Body of pancreas (tissue), 4 donors: ENCODE measurements at places on chromosomes 7 and 10. TPM values are rescaled to one million over a fixed set of nuclear protein-coding genes. Genes with fewer than 3 reads are reported as not detected.

The GBX1 gene
- total RNA-seq, result not detected

The TRIL gene
- total RNA-seq, result 1.3 TPM

The C10orf62 gene
- not detected for total RNA-seq

The IFRD1 gene
- total RNA-seq, result 119 TPM

DNA sequence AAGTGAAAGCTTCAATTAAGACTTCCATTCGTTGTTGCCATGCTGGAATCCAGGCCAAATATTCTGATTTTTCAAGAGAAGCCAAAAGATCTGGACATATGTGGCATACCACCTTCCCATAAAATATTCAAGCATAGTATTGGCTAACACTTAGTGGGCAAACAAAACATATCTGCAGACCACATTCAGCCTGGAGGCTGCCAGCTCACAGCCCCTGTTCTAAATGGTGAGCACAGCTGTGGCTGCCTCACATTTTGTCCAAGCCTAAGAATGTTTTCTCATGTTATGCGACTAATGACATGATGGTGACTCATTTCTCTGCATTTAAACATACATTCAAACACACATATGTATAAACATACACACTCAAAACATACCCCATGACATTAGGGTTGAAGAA lies 10.6 kb upstream of the CALU start:
- no peaks in the 10 kb centered on the region for H3K4me1 ChIP-seq
- H3K27me3 ChIP-seq, result no peaks in the 10 kb centered on the region
- H3K4me3 ChIP-seq, result no peak overlapping the region
- no peaks in the 10 kb centered on the region for H3K36me3 ChIP-seq
- H3K27ac ChIP-seq, result no peak overlapping the region

GRCh38 chr10:71090330-71090729 lies 122.0 kb upstream of the UNC5B start:
- no peak overlapping the region for H3K27ac ChIP-seq
- no peak overlapping the region for H3K4me3 ChIP-seq
- no peaks in the 10 kb centered on the region for H3K36me3 ChIP-seq
- no peaks in the 10 kb centered on the region for H3K27me3 ChIP-seq
- DNase-seq, result no peak

The TMEM213 gene
- total RNA-seq, result not detected

- H3K4me3 ChIP-seq, result no peak overlapping the region
- H3K27me3 ChIP-seq, result no peaks in the 10 kb centered on the region
- DNase-seq, result no peak
- no peak overlapping the region for H3K27ac ChIP-seq
- H3K36me3 ChIP-seq, result no peaks in the 10 kb centered on the region
Observed at GRCh38 chr7:132869166-132869861, 212.6 kb downstream of the CHCHD3 start.

The CYP3A7 gene
- 1.3 TPM for total RNA-seq

- DNase-seq, result peak; percentile 71
- no peaks in the 10 kb centered on the region for H3K36me3 ChIP-seq
- no peaks in the 10 kb centered on the region for H3K27me3 ChIP-seq
Observed at GRCh38 chr10:97849687-97850402, at the start of gene GOLGA7B. Gene GOLGA7B (plus strand): TSS chr10:97849843. CDS start chr10:97850304, 461 bp downstream.

The ABCF2 gene
- 11.9 TPM for total RNA-seq

The TFEC gene
- total RNA-seq, result 2.3 TPM

DNA sequence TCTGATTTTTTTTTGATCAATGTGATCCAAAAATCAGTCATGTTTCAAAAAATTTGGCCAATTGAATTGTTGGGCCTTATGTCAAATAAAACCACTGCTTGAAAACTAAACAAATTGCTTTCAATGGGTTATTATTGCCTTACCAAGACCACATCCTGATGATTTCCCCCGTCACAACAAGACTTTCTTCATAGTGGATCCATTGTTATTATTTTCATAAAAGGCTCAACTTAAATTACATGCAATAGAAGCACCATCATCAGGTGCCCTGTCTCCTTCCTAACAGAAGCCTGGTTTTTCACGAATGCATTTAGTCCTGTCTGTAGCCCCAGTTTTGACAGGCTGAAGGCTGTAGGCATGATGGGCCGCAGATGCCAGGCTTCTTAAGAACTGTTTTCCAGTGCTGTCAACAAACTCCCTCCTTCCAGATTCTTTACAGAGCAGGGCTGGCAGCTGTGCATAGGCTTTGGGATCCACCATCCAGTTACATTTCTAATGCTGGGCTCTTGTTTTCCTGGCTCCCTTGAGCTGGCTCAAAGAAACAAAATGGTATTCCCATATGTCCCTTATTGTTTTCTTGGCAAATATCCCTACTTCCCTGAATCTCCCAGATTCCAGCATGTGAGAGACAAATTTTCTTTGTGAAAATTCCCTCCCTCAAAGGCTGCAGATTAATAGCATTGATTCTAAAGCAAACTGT lies 302.0 kb downstream of the TWIST1 start:
- no peaks in the 10 kb centered on the region for H3K36me3 ChIP-seq
- H3K27me3 ChIP-seq, result no peaks in the 10 kb centered on the region
- no peak for DNase-seq

The NUPR2 gene
- total RNA-seq, result not detected

- H3K27ac ChIP-seq, result no peak overlapping the region
- no peaks in the 10 kb centered on the region for H3K36me3 ChIP-seq
- peaks cover 22% of the 10 kb centered on the region for H3K4me1 ChIP-seq
- no peak overlapping the region for H3K4me3 ChIP-seq
- no peak for DNase-seq
Observed at GRCh38 chr10:78450807-78451485, 417.3 kb downstream of the RPS24 start.

The GPR15LG gene
- not detected for total RNA-seq

DNA sequence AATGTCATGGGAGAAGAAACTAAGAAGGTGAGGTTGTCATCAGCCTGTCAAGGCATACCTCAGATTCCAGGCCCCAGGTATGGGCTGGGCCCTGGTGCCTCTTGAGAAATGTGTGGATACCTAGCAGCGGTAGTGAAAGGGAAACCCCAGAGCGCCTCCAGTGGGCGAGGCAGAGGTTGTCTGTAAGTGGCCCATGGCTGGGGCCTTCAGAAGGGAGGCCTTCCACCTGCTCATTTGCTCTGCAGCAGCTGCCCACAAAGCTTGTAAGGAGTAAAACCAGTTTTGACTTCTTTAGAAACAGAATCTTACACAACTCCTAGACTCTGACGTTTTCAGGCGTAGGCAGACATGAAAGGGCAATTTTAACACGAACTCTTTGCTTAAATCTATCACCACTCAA lies 509.9 kb downstream of the PARD3 start:
- H3K27me3 ChIP-seq, result no peaks in the 10 kb centered on the region
- H3K36me3 ChIP-seq, result no peaks in the 10 kb centered on the region
- H3K4me3 ChIP-seq, result no peak overlapping the region
- no peak overlapping the region for H3K27ac ChIP-seq
- no peaks in the 10 kb centered on the region for H3K4me1 ChIP-seq

- no peak overlapping the region for H3K27ac ChIP-seq
- no peak overlapping the region for H3K4me3 ChIP-seq
- DNase-seq, result no peak
- no peaks in the 10 kb centered on the region for H3K27me3 ChIP-seq
- H3K4me1 ChIP-seq, result no peaks in the 10 kb centered on the region
- H3K36me3 ChIP-seq, result no peaks in the 10 kb centered on the region
Observed at GRCh38 chr10:48983648-48984351, 44.2 kb upstream of the LRRC18 start.

The TRIM50 gene
- 22.3 TPM for total RNA-seq

GRCh38 chr10:118911363-118911762 lies 118.2 kb upstream of the NANOS1 start:
- no peaks in the 10 kb centered on the region for H3K27me3 ChIP-seq
- peaks cover 7% of the 10 kb centered on the region for H3K4me1 ChIP-seq
- H3K36me3 ChIP-seq, result no peaks in the 10 kb centered on the region
- DNase-seq, result no peak
- no peak overlapping the region for H3K27ac ChIP-seq

The PRSS37 gene
- not detected for total RNA-seq

DNA sequence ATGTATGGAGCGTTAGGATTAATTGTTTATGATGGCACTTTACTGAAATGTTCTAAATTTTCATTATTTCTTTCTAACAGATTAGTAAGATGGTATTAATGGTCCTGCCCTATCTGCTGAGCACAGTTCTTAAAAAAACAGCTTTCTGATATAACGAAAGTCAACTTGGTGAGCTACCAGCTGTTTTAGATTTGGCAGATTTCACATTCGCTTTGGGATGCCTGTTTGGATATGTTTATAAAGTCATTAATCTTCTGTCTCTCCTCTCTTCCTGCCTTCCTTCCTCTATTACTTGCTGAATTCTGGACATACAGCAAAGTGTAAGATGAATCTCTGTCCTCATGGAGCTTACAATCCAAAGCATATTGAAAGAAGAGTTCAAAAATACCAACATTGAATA lies 396.8 kb upstream of the LRGUK start:
- H3K27ac ChIP-seq, result no peak overlapping the region
- H3K4me3 ChIP-seq, result no peak overlapping the region

DNA sequence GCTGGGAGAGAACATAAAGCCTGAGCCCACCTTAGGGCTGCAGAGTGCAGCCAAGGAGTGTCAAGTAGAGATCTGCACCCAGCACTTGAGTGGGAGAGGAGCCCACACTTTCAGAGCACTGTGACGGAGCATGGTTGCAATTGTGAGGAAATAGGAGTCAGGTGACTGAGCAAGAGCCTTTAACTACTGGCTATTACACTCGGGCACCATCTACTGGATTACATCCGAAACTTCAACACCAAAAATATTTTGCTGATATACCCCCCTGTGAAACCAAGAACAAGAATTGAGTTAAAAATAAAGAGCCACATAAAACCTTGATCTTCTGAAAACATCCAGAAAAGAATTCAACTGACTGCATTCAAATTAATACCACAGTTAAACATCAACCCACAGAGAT lies 657.9 kb downstream of the NXPH1 start:
- H3K4me1 ChIP-seq, result no peaks in the 10 kb centered on the region
- H3K36me3 ChIP-seq, result no peaks in the 10 kb centered on the region
- no peak overlapping the region for H3K4me3 ChIP-seq
- no peak for DNase-seq

The SUN3 gene
- not detected for total RNA-seq

The MPP7 gene
- 5.9 TPM for total RNA-seq

GRCh38 chr7:108415821-108416536 lies 40.3 kb downstream of the NRCAM start:
- peaks cover 16% of the 10 kb centered on the region for H3K4me1 ChIP-seq
- H3K36me3 ChIP-seq, result no peaks in the 10 kb centered on the region
- no peaks in the 10 kb centered on the region for H3K27me3 ChIP-seq
- no peak overlapping the region for H3K4me3 ChIP-seq

The CDK6 gene
- 32.6 TPM for total RNA-seq

The BBS9 gene
- 23.6 TPM for total RNA-seq

GRCh38 chr10:96505150-96506136 lies 8.3 kb downstream of the TLL2 start:
- no peak overlapping the region for H3K4me3 ChIP-seq
- H3K36me3 ChIP-seq, result no peaks in the 10 kb centered on the region
- DNase-seq, result no peak
- no peaks in the 10 kb centered on the region for H3K27me3 ChIP-seq
- H3K4me1 ChIP-seq, result no peaks in the 10 kb centered on the region
- H3K27ac ChIP-seq, result no peak overlapping the region

DNA sequence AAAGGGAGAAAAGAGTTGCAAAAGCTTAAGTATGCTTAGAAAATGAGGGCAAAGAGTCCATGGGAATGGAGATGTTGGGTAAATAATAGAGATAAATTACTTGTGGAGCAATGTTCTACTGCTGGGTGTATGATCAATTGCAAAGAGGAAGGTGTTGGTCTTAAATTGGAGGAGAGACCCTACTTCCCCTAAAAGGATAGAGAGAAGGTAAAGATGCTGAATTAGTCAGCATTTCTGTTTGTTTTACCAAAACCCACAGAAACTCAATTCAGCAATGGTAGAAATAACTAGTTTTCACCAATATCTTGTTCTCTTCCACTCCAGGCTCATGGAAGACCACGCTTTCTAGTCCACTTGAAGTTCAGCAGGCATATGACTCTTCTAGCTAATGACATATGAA lies 32.1 kb downstream of the ASB4 start:
- no peak for DNase-seq
- H3K4me1 ChIP-seq, result no peaks in the 10 kb centered on the region
- H3K27ac ChIP-seq, result no peak overlapping the region
- H3K27me3 ChIP-seq, result peaks cover 4% of the 10 kb centered on the region
- no peak overlapping the region for H3K4me3 ChIP-seq

GRCh38 chr10:114544045-114544659 lies 113.9 kb downstream of the ABLIM1 start:
- H3K27ac ChIP-seq, result no peak overlapping the region
- no peak overlapping the region for H3K4me3 ChIP-seq
- H3K36me3 ChIP-seq, result peaks cover 2% of the 10 kb centered on the region
- peaks cover 7% of the 10 kb centered on the region for H3K4me1 ChIP-seq

DNA sequence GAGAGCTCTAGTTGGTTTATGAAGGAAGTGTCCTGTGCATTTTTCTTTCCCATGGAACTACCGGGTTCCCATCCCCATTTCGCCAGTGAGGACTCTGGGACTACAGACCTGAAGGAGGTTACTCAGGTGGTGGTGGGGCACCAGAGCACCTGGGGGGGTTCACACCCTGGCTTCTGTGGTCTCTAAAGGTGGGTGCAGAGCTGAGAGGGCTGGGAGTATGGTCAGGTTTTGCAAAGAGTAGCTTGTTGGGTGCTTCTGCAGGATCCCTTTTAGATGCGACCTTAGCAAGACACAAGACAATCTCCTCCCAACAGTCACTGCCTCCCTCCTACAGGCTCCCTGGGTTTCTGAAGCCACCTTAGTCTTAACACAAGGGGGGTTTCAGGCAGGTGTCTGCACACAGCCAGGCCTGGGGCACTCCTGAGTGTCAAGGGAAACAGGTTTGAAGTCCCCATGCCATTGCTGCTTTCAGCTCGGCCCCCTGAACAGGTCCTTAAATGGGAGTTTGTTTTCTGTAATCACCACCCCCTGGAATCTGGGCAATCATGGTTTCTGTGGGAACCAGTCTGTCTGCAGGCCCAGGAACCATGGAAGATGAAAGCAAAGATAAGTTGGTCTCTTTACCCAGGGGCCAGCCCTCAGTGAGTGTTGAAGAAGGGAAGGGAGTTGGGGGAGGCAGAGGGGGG lies 9.9 kb upstream of the CXCL12 start:
- no peak overlapping the region for H3K27ac ChIP-seq
- no peak overlapping the region for H3K4me3 ChIP-seq
- no peak for DNase-seq
- no peaks in the 10 kb centered on the region for H3K27me3 ChIP-seq
- peaks cover 8% of the 10 kb centered on the region for H3K4me1 ChIP-seq

GRCh38 chr7:84803979-84804378 lies 382.9 kb downstream of the SEMA3D start:
- no peaks in the 10 kb centered on the region for H3K36me3 ChIP-seq
- no peak overlapping the region for H3K4me3 ChIP-seq
- no peak overlapping the region for H3K27ac ChIP-seq
- H3K27me3 ChIP-seq, result no peaks in the 10 kb centered on the region
- H3K4me1 ChIP-seq, result no peaks in the 10 kb centered on the region
- no peak for DNase-seq

DNA sequence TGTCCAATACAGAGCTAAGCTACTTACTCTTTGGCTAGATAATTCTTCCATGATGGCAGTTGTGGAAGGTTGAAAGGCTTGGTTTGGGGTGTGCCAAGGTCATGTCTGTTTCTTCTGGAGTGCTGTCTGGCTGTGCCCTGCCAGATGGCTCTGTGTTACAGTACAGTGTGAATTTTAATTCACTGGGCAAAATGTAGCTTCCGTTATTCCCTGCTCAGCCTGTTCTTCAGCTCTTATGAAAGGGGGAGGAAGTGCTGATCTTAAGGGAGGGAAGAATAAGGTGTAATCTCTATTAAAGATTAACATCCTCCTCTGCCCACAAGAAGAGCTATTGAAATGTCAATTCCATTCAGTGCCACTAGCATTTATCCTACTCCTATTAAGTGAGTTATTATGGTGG lies 52.2 kb downstream of the SND1 start:
- H3K36me3 ChIP-seq, result peaks cover 47% of the 10 kb centered on the region
- H3K4me1 ChIP-seq, result peaks cover 7% of the 10 kb centered on the region
- no peak overlapping the region for H3K4me3 ChIP-seq
